NCI-H1436 (cell line): ENCODE measurements at places on chromosomes 12 and 14.

DNA sequence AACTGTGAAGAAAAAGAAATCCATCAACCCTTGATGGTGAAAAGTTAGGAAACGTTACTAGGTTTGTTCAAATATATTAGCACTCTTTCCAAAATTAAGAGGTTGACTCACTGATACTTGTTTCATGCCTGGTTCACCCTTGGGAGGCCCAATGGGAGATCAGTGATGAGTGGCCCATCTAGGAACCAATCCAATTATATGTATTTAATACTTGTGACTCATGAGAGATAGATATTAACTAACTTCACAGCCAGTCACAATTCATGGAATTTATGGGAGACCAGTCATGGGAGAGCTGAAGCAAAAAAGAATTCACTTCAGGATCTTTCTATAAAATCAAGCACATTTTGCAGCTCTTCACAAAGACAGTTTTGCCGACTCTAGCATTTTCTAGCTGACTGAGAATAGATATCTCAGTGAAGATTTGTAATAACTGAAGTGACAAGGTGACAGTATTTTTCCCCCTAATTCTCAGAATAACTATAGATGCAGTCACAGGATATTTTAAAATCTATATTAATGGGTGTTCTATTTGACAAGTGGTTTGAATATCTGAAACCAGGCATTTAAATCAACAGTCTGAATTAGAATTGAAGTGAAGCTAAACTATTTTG, 230.2 kb downstream of the EPS8 start:
- DNase-seq = no peak

- no peak for DNase-seq
Measured at GRCh38 chr14:39320318-39320717, 86.6 kb downstream of the MIA2 start.

DNA sequence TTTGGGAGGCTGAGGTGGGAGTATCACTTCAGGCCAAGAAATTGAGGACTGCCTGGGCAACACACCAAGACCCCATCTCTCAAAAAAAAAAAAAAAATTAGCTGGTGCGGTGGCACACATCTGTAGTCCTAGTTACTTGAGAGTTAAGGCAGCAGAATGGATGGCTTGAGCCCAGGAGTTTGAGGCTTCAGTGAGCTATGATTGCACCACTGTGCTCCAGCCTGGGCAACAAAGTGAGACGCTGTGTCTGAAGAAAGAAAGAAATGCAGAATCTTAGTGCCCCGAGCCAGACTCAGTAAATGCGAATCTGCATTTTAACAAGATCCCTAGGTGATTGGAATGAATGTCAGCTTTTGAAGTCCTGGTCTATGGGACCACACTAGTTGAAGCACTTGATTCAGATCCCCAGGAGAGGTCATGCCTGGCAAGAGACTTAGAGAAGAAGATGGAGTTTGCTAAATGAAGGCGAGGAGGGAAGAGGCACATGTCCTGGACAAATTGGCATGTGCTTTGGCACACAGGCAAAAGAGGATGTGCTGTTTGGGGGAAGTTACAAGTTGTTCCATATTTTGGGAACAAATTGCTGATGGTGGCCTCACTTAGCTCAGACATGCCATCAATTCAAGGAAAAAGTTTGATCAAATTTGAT, 56.6 kb downstream of the DRAM1 start:
- DNase-seq = no peak

DNA sequence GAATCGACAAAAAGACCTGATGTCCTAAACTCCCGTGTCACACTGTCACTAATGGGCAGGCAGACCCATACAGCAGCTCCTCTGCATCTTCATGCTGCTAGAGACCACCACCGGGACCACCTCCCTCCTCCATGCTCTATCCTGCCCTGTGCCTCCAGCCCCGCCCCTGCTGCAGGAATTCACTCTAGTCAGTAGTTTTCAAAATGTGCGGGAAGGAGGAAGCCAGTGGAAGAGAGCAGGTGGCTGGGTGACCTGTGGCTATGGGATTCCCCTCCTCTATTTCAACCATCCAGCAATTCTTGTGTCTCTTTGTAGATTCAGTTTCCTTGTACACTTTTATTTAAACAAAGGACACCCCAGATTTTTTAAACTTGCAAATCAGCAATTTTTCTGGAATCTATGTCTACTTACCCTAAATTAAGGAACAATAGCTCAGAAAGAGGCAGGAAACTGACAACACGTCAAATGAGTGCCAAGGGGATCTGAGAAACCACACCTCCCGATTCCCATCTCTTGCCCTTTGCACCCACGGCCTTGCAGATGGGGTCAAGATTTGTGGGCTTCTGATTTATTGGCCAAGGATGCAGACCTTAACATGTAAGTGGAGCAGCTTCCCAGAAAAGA, 20.4 kb upstream of the MAP1LC3B2 start:
- DNase-seq = no peak

GRCh38 chr12:130013771-130014484, 110.1 kb upstream of the TMEM132D start:
- peak; percentile 44 for DNase-seq

GRCh38 chr12:22321638-22322037, 12.9 kb downstream of the ST8SIA1 start:
- DNase-seq = no peak

- DNase-seq = no peak
Measured at GRCh38 chr12:120134307-120134980, 17.9 kb upstream of the RAB35 start.

DNA sequence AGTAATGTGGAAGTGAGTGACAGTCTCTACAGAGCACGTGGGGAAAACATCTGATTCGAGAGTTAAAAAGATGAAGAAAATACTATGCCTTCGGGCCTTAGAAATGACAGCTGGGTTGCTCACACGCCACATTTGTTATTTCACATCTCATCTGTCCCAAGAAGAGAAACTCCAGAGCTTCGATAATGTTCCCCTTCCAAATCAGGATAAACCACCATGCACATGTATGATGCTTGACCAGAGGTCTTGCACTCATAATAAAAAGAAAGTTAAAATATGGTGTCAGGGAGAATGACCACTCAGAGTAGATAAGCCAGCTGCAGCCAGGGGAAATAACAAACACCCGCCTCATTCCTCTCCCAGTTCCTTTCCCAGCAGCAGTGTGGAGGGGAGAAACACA, 34.6 kb downstream of the NIN start:
- DNase-seq = no peak

- no peak for DNase-seq
Measured at GRCh38 chr12:69981881-69982475, 157.0 kb downstream of the MYRFL start.

DNA sequence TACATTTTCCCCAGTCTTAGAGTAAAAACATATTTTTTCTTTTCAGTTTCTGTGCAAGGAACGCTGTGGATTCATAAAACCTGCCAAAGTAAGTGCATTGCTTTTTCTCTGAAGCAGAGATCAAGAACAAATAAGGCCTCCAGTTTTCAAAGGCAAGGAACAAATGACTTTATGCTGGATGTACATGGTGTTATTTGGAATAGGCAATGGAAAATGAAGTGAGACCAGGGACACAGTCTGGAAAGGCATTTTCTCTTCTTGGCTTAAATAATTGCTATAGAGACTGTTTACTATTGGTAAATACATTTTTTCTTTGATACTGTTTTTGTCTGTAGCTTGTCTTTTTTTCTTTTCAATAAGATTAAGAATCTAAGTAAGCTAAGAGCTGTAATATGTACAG, 725.9 kb upstream of the MDGA2 start:
- no peak for DNase-seq

GRCh38 chr12:41277100-41277945, 89.2 kb downstream of the PDZRN4 start:
- DNase-seq = peak; percentile 45

- peak; percentile 3 for DNase-seq
Measured at GRCh38 chr12:90909069-90909770, 45.8 kb downstream of the CCER1 start.

DNA sequence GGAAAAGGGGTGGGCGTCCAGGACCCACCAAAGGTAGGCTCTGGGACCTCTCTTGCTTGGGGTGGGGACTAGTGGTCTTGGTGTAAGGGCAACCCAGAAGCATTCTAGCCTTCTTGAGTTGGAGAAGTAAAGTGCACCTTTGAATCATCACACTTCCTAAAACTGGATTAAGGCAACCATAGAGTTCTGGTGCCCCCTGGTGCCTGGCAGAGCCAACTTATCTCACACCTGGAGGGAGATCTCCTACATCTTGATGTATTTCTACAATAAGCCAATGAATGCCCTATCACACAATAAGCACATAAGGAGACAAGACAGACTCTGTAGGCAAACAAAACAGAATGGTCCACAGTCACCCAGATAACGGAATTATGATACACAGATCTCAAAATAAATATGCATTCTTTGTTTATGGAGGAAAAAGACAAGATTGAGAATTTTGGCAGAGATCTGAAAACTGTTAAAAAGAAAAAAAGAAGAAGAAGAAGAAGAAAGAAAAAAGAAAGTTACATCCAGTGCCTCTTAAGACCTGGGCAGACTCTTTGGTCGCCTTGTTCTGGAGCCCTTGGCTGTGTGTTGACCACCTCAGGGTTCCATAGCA, 95.9 kb upstream of the PPP2R5C start:
- DNase-seq = peak; percentile 34

DNA sequence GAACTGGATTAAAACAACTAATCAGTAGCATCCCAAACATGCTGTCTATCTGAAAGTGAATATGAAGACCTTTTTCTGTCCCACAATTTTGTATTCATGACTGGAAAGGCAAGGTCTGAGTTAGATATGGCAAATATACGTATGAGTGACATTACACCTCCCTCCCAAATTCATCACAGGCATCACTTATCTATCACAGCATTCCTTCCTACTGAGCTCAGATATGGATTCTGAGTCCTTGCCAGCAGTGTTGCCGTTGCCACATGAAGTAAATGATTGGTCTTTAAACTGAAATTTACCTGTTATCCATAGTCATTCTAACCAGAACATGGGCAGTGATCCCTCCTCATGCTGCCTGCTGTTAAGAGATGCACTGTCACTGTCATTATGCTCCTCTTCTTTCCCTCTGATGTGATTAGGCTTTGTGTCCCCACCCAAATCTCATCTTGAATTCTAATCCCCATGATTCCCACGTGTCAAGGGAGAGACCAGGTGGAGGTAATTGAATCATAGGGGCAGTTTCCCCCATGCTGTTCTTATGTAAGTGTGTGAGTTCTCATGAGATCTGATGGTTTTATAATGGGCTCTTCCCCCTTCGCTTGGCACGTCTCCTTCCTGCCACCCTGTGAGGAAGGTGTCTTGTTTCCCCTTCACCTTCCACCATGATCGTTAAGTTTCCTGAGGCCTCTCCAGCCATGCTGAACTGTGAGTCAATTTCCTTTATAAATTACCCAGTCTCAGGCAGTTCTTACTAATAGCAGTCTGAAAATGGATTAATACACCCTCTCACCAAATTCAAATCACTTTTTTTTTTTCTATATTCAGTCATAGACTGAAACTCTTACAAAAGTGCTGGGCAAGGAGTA, 288.4 kb downstream of the NUAK1 start:
- DNase-seq = no peak

DNA sequence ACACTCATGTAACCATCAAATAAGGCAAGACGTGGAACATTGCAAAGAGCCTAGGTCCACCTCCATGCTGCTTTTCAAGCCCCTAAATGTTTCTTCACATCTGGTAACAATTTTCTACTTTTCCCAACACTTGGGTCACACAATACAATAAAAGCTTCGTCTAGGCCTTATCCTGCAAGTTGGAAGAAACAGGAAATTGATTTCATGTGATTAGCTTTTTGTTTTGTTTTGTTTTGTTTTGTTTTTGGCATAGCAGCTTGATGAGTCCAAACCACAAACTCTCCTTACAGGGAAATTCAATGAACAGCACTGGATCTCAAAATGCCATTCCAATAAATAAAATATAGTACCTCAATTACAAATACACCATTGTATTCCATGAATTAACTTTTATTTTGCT, 19.3 kb downstream of the TAS2R50 start:
- no peak for DNase-seq

DNA sequence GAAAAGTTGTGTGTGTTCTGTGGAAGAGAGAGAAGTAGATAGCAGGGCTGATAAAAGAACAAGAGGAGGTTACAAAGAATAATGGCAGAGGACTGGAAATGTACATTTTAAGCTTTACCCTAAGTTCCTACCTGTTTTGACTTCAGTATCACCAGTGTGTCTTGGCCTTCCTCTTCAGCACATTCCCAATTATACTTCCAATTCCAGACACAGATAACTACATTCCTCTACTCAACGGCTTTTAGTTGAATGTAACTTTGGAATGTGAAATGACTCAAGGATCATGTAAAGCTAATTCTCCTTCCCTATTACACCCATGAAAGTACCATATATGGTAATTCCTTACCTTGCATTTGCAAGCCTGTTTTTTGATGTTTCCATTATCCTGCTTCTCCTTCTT, 5.0 kb downstream of the MGST1 start:
- DNase-seq = no peak

DNA sequence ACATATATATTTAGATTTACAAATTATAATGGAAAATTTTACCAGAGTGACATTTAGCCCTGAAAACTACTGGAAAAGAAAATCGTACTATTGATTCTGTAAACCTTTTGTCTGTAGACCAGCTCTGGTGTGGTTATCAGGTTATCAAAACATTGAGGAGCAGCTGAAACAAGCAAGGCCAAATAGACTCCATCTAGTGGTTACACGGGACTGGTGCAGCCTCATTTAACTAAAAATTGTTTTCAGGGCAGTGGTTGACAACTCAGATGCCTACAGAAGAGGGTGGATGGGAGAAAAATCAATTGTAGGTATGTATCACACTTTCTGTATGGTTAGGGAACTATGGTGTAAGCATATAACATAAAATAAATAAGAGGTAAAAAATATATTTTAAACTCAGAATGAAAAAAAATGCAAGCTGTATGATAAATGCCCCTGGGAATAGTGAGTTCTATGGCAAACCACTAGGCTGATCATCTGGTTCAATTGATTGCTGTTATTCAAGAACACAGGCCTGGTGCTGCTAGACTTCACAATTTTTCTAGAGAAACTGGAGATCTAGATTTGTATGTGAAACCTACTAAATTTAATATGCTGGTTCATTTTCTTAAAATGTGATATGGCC, 51.2 kb downstream of the ACSS3 start:
- peak; percentile 45 for DNase-seq

GRCh38 chr14:51652168-51653078, 713 bp downstream of the FRMD6 start:
- DNase-seq = no peak

- no peak for DNase-seq
Measured at GRCh38 chr12:91384806-91385205, 202.2 kb upstream of the DCN start.

GRCh38 chr12:121033625-121034349, 5.3 kb downstream of the OASL start:
- no peak for DNase-seq

- DNase-seq = peak; percentile 28
Measured at GRCh38 chr14:77123381-77124325, 17.9 kb downstream of the ZDHHC22 start.

- DNase-seq = no peak
Measured at GRCh38 chr12:128763395-128763794, 60.4 kb downstream of the SLC15A4 start.

DNA sequence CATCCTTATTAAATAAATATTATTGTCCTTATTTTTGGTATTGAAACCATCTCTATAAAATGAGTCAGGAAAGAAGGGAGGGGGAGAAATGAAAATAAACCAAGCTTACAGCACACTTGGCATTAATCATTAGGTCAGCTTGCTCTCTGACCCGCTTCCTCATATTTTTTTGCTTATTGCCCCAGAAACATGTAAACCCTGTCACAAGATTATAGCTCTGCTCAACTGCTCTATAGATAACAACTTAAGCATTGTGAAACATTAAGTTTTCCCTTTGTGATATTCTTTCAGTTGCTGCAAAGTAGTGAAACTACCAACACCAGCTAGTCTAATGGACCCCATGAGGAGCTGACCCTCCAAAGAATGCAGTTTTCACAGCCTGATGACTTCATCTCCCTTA, 819.5 kb downstream of the SLC16A7 start:
- DNase-seq = no peak

- DNase-seq = peak; percentile 0
Measured at GRCh38 chr12:34033628-34034296, 11.5 kb downstream of the ALG10 start.
